Frontal cortex (tissue), 4 donors: ENCODE measurements at places on chromosomes 7 and 10. TPM values are rescaled to one million over a fixed set of nuclear protein-coding genes. Genes with fewer than 3 reads are reported as not detected.

The SPDYE2B gene
- total RNA-seq, result not detected

DNA sequence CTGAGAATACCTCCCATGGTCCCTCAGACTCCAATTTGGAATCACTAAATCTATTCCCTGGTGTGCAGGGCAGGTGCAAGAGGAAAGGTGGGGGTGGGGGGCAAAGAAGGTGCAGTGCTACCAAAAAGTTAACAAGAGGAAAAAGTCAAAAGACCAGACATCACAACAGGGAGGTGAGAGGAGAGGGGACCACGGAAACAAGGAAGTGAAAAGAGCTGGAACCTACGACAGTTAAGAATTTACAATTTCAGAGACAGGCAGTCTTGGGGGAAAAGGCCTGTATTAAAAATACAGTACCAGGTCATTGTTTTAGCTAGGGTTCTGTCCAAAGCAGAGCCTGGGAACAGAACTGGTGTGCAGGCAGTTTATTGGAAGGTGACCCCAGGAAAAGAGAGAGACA lies 14.6 kb downstream of the ITGB1 start:
- no peak for DNase-seq

The MSMB gene
- not detected for total RNA-seq

- no peak for DNase-seq
These were observed 31.9 kb downstream of the PCBD1 start for GRCh38 chr10:70856454-70856853.

The EXOSC1 gene
- total RNA-seq, result 52.6 TPM
